ENCODE measurements at places on chromosomes 12 and 14.

GRCh38 chr14:37594238-37594970 lies 645 bp downstream of the FOXA1 start:
- DNase-seq = peak; percentile 79

GRCh38 chr12:28699029-28699428 lies 450.0 kb upstream of the FAR2 start:
- no peak for DNase-seq

GRCh38 chr12:110338754-110339153 lies 57.7 kb downstream of the ATP2A2 start:
- DNase-seq = no peak

DNA sequence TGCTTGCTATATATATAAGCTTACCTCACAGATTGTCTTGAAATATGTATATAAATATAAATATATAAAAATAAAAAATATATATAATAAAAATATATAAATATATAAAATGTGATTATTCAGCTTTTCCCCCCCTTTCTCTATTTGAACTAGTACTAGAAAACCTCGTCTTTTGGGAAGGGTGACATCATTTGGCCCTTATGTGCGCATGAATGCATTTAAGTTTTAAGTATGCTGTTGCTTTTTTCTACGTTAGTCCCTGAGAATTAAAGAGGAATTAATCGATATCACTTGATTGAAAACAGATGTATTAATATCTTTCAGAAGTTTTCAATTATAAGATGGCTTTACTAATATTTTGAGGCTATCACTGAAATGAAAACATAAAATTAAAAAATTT lies 69.9 kb downstream of the RAD51B start:
- no peak for DNase-seq

DNA sequence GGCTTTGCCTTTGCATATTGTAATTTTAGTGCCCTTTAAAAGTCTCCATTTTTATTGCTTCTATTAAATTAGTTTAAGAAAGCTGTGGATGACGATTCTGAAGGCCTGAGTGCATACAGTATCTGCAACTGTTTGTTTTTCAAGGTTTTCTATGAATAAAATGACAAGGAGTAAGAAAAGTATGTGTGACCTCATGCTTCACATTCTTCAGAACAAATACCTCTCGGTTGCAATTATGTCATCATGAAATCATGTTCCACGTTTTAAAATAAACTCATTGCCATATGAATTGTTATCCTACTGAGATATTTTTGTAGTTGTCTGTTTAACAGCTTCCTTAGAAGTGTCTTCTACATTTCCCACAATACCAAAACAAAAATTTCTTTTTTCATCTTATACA lies 374.6 kb downstream of the MDGA2 start:
- DNase-seq = no peak

DNA sequence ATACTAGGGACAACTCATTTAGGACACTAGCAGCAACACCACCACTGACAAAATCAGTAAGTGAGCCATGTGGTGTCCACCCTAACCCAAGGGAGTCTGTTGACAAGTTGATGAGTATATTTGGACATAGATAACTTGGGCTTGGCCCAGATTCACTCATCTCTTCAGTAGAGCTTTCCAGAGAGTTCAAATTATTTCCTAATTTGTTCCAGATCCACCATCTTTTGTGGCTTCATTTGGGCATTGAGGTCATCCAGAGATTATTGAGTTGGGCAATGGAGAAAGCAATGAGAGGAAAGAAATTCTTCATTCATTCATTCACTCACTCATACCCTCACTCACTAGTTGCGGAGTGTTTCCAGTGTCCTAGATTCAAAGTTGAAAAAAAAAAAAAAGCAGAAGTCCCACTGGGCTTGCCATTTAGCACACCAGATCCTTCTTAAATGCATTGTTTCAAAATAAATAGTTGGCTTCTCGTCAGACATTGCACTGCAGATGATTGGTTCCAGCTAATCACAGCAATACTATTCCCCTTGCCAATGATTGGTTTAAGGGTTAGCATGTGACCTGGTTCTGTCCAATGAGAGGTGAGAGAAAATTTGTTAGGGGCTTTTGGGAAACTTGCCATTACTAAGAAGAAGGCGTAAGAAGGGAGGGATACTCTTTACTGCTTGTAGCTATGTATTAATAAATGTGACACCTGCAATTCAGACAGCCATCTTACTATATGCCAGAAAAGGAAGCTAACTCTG lies 31.8 kb upstream of the WSCD2 start:
- DNase-seq = no peak
